ENCODE measurements at places on chromosomes 5 and 9. TPM values are rescaled to one million over a fixed set of nuclear protein-coding genes. Genes with fewer than 3 reads are reported as not detected.

Gene HNRNPAB
- total RNA-seq: 88.0 TPM

Gene SPATA31A3
- total RNA-seq: not detected

GRCh38 chr5:100595152-100595811 lies 60.1 kb downstream of the FAM174A start:
- DNase-seq: no peak

GRCh38 chr9:96476591-96476990 lies 26.6 kb downstream of the HABP4 start:
- no peak for DNase-seq

DNA sequence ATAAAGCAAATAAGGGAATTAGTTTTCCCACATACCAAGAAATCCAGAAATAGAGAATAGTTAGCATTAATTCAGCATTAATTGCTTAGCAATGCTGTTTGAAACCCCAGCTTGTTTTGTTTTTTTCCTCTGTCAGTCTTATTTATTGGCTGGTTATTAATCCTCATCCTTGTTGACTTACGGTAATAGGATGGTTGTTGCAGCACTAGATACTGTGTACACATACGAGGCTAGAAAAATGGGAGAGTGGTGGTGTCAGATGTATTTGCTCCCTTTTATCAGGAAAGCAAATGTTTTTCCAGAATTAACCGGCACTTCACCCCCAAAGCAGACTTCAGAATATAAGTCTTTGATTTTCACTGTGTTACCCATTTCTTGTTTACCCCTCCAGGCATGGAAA lies 60.4 kb downstream of the ERBIN start:
- DNase-seq: no peak
